ENCODE measurements at places on chromosomes 1 and 21.

GRCh38 chr21:40847951-40848350 lies 993 bp upstream of the DSCAM start:
- no peak for DNase-seq

DNA sequence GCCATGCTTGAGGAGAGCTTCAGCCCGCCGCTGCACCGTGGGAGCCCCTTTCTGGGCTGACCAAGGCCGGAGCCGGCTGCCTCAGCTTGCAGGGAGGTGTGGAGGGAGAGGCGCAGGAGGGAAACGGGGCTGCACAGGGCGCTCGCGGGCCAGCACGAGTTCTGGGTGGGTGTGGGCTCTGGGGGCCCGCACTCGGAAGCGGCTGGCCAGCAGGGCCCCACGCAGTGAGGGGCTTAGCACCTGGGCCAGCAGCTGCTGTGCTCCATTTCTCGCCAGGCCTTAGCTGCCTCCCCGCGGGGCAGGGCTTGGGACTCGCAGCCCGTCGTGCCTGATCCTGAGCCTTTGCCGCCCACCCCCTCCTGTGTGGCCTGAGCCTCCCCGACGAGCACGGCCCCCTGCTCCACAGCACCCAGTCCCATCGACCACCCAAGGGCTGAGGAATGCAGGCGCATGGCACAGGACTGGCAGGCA lies 1554.0 kb downstream of the KCNT2 start:
- DNase-seq: no peak

GRCh38 chr1:156803086-156803851 lies 13.4 kb downstream of the SH2D2A start:
- no peak for DNase-seq

GRCh38 chr1:165434281-165434680 lies 10.6 kb downstream of the RXRG start:
- DNase-seq: no peak

DNA sequence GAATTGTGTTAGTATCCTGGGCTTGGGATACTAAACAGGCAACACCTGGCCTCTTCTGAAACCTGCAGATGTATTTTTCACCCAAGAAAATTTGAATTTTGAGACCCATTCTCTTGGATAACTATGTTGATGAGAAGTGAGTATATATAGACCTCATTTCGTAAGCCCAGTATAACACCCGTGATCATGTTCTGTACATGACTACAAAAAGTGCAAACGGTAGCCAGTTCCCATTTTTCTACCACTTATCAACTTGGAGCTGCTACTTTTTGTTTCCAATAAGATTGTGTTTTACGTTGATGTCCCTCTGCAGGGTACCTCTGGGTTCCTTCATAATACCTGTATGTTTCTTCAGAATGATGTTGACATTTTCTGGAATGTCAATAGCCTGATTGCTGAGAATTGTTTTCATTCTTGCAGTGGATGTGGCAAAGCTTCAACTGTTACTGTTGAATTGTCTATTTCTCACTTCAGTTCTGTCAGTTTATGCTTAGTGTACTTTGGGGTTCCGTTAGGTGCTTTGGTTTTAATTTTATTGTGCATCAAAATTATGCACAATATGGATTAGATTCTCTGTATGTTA lies 48.1 kb downstream of the ZFYVE9 start:
- no peak for DNase-seq

DNA sequence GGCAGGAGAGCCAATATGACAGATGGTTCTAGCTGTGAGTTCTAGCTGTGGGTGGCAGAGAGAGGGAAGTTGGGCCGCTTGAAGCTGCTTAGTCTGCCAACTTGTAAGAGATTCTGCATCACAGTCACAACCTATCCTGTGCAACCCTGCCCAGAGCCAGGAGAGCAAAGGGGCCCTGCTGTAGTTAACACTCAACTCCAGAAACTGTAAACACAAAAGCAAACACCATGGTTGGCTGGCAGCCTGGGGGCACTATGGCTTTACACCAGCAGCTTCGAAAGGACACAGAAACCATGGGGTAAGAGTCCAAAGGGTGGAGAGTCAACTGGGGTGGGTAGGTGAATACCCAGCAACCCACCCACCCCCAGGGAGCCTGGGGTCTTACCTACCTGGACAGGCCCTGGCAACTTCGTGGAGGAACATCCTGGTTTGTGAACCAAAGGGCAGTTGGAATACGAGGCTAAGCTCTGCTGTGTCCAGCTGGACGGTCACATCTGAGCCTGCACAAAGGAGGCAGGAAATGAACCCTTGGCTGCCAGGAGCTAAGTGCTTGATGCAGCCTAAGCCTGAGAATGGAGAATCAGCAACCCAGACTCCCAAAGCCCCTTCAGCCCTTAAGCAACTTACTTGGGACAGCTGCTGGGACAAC lies 6.4 kb downstream of the INPP5B start:
- peak; percentile 67 for DNase-seq

DNA sequence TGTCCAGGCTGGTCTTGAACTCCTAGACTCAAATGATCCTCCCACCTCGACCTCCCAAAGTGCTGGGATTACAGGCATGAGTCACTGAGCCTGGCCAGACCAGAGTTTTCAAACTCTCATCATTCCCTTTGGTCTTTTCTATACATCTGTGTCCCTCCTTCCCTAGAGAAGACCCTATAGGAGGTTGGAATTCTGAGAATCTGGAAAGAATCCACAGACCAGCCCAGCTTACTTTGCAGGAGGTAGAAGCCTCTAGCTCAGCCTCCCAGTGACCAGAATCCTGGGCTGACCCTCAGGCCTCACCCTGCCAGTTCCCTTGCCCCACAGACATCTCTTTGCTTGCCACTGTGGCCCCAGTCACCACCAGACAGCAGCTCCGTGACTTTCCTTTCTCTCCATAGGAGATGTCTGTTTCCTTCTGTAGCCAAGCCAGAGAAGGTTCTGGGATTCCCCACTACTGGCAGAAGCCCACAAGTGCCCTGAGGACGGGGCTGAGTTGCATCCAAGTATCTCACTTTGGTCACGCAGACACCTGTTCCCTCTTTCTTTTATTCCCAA lies 34.7 kb upstream of the KHDRBS1 start:
- DNase-seq: no peak

DNA sequence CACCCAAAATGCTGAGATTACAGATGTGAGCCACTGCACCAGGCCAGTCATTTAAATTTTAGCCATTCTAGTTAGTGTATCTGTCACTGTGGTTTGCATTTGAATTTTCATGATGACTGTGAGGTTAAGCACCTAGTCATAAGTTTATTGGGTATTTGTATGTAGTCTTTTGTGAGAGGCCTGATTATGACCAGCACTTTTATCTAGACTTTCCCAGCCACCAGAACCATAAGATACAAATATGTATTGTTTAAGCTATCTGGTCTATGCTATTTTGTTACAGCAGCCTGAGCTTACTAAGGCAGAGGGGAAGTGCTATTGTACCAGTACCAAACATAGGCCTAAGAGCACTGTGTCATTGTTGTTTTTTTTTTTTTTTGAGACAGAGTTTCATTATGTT lies 19.9 kb upstream of the DNAJC6 start:
- DNase-seq: no peak

DNA sequence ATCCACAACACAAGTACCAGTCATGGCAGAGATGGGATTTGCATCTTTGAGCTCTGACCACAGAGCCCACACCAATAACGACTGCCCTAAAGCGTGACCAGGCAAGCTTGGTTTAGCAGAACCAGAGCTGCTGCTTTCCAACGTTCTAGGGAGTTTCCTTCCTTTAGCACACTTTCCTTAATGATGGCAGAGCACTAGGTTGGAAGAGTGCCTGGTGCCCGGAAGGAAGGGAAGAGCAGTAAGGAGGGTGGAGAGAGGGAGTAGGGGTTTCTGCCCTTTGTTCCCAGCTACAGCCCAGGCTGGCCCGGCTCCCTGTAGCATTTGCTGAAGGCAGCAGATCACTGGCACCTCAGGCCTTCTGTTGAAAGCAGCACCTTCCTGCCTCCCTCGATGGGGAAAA lies 6.1 kb upstream of the EVA1C start:
- DNase-seq: no peak

DNA sequence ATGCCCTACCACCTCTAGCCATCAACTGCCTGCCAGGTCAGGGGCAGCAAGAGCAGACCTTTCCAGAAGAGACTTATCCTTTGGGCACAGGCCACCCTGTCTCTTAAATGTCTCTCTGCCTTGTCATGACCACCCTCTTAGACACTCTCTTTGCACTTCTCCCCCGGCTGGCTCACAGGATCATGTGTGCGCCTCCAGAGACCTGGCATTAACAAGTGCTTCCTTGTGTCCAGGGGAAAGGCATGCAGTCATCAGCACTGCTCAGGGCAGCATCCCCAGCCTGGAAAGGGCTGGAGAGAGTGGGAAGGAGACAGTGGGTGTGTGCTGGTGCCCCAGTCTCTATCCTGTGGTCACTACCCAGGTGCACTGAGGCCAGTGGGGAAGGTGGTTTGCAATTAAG lies 85.2 kb upstream of the TLR5 start:
- no peak for DNase-seq

GRCh38 chr1:153612755-153613331 lies at the start of gene S100A16:
Gene S100A16, minus strand, starts transcription at chr1:153613137. Its CDS starts 4,986 bp downstream, at chr1:153608151.
- no peak for DNase-seq

- DNase-seq: no peak
Observed at GRCh38 chr1:41860771-41861170, 58.0 kb downstream of the HIVEP3 start.

DNA sequence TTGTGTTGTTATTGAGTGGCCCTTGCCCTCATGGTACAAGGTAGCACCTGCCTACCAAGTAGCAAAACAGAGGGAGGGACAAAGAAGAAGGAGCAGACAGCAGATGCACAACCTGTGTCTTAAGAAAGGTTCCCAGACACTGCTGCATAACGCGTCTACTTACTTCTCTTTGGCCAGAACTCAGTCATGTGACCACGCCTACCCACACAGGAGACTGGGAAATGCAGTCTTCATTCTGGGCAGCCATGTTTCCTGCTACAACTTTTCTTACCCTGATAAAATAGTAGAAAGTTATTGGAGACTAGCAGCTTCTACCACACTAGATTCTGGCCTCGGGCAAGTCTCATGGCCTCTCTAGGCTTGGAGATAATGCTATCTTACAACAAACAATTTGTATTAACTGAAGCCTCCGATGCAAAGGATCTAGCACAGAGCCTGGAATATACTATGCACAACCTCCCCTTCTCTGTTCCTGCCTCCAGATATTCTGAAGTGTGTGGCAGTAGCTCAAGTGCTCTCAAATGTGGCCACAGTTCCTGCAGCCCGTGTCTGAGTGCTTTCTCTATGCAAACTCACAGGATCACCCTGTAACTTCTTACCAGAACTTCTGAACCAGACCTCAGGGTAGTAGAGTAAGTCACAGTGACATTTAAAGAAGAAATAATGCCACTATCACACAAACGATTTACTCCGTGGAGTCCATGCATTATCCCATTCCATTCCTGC lies 34.1 kb upstream of the BTG2 start:
- no peak for DNase-seq

DNA sequence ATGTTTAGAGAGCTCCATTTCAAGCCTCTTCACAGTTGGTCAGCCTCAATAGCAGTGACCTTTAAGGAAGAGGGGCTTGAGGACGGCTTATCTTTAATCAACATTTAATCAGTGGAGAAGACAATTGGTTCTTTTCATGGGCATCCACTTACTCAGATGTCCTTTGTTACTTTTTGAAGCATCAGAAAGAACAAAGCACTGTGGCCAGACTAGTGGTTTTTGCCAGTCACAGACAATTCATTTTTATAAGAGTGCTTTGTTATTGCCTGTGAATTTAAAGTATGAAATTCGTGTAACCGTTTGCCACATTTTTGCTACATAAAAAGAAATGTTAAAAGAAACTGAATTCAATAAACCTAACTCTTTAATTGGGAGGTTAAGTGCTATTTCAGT lies 222.8 kb downstream of the TPR start:
- no peak for DNase-seq

DNA sequence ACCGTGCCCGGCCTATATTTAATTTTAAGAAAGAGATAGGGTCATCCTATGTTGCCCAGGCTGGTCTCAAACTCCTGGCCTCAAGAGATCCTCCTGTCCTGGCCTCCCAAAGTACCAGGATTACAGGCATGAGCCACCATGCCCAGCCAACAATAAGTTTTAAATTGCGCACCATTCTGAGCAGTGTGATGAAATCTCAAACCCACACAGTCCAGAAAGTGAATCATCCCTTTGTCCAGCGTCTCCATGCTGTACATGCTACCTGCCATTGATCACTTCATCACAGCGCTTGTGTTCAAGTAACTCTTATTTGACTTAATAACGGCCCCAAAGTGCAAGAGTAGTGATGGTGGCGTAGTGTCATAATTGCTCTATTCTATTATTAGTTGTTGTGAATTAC lies 75.4 kb downstream of the APP start:
- DNase-seq: no peak

- DNase-seq: no peak
Observed at GRCh38 chr1:151852733-151853132, 779 bp downstream of the THEM5 start.

- no peak for DNase-seq
Observed at GRCh38 chr1:74842726-74843125, 109.8 kb downstream of the TYW3 start.

GRCh38 chr1:151493042-151493441 lies 18.1 kb upstream of the CGN start:
- no peak for DNase-seq

GRCh38 chr1:155773221-155773620 lies 83.8 kb downstream of the GON4L start:
- DNase-seq: no peak

DNA sequence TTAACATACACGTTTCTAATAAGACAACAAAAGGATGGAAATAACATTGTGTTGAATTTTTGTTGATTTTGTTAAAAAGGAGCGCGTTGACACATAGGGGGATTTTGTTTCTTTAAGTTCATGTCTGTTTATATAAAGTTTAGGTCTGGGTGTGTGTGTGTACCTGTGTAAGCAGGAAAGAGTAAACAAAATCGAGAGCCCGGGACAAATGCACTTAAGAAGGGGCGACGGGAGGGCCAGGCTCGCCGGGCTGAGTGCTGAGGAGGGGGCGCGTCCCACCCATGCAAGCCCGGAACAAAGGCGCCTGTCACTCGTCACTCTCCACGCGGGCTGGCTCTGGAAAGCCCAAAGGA lies 28.8 kb upstream of the TRIM17 start:
- no peak for DNase-seq

DNA sequence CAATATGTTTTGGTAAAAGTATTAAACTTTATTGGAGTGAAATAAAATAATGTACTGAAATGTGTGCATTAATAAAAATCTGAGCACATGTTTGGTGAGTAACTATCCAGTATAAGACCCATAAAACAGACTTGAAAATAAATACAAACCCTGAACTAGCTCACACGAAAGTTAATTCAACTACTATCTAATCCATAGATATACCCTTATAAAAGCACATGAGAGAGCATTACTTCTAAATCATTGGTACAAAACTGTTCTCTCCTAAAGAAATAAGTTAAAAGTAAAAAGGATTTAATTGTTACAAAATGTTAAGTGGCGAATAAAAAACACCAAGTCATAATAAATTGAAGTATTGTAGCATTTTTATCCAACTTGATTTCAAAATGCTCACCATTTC lies 295.6 kb downstream of the PTPRC start:
- DNase-seq: no peak

- DNase-seq: no peak
Observed at GRCh38 chr1:110490791-110491451, 28.1 kb downstream of the KCNA10 start.

- no peak for DNase-seq
Observed at GRCh38 chr1:107623431-107623830, 341.5 kb downstream of the VAV3 start.

GRCh38 chr1:42432714-42433113 lies 23.1 kb downstream of the ZMYND12 start:
- DNase-seq: no peak
